Caki2 (cell line): ENCODE measurements at places on chromosomes 13 and 19. TPM values are rescaled to one million over a fixed set of nuclear protein-coding genes. Genes with fewer than 3 reads are reported as not detected.
A peak's percentile ranks its signal among the peaks of the same experiment; 100 is the strongest.

DNA sequence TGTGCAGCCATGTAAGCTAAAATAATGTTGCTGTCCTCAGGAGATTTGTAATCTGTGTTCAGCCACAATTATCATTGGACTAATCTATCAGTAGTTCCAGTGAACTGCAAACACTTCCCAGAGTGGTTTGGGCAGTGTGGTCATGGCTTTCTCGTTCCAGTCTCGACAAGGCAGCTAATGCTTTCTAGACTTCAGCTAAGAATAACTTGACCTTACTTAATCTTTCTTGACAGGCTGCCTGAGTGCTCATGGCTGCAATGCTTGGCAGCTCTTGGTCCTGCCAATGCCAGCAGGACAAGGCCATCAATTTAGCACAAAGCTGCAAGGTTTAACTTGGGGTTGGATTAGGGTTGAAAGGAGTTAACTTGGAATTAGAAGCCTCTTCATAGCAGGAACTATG is 32.8 kb downstream of the ATP12A start:
- no peak for DNase-seq

GRCh38 chr13:84400706-84401105 is 518.4 kb upstream of the SLITRK1 start:
- DNase-seq, result no peak

DNA sequence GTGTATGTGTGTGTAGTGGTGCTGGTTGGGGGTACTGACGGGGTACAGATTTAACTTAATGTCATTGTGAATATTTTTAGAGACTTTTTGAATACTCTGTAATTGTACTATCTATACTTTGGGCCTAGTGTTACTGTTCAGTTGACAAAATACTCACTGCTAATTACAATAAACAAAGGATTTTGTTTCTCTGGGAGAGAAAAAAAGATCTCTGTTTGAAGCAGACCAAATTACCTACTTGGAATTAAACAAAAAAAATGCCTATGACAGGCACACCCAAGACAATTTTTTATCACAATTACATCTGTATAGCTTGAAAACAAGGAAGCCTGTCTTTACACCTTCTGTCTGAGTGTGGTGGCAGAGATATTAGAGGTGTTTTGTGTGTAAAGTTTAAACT is 45.1 kb downstream of the OLFM4 start:
- no peak for DNase-seq

GRCh38 chr13:76289558-76289957 is 596.6 kb downstream of the KCTD12 start:
- DNase-seq, result no peak

The MCEMP1 gene
- not detected in 2 replicates for total RNA-seq

The ERICH6B gene
- total RNA-seq, result not detected in 2 replicates

The GFY gene
- not detected in 2 replicates for total RNA-seq

GRCh38 chr13:103895835-103896531 is 829.8 kb upstream of the SLC10A2 start:
- peak; percentile 41 for DNase-seq

GRCh38 chr13:31385540-31385939 is 185.8 kb downstream of the B3GLCT start:
- no peak for DNase-seq

The FFAR3 gene
- total RNA-seq, result not detected in 2 replicates

The KLF5 gene
- 7.9 and 10.4 TPM in 2 replicates for total RNA-seq

- peak; percentile 12 for DNase-seq
These were observed 10.0 kb upstream of the ZNF443 start for GRCh38 chr19:12450844-12451243.

The ZNF208 gene
- not detected in 2 replicates for total RNA-seq

GRCh38 chr19:18322759-18323460 is at the start of gene LSM4:
Gene LSM4 (minus strand): TSS chr19:18323076. CDS start chr19:18323020, 56 bp downstream.
- DNase-seq, result peak; percentile 98

- no peak for DNase-seq
These were observed 5.9 kb upstream of the C1QTNF9B start for GRCh38 chr13:23902975-23903905.

DNA sequence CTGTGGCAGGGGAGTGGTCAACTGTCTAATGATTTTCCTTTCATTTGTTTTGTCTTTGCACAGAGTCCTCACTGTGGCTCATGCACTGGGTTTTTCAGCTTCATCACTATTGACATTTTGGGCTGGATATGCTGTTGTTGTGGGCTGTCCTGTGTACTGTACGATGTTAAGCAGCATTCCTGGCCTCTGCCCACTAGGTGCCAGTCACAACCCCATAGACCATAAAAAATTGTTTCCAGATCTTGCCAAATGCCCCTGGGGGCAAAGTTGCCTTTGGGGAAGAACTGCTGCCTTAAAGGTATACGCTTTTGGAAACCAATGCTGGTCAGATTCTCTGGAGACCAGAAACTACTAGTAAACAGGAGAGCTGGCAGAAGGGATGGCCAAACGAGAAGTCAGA is 310.4 kb downstream of the SPRY2 start:
- no peak for DNase-seq

The CD22 gene
- total RNA-seq, result 15.4 and 20.6 TPM in 2 replicates

DNA sequence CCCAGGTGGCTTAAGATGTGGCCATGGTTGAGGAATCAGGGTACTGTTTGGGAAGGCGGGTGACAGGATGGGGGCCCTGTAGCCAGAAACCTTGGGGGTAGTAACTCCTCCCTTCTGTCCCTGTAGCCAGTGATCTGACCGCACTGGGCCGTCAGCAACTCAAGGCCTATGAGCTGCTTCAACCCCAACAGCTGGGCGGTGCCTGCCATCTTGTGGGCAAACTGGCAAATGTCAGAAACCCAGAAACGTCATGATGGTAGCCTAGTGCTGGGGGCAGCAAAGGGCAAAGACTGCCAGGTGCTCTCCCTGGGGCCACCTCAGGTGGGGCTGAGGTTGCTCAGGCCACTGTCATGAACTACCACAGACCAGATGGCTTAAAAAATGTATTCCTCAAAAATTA is 3.5 kb downstream of the COPE start:
- no peak for DNase-seq

GRCh38 chr19:41098762-41099161 is 10.5 kb downstream of the CYP2A13 start:
- no peak for DNase-seq

DNA sequence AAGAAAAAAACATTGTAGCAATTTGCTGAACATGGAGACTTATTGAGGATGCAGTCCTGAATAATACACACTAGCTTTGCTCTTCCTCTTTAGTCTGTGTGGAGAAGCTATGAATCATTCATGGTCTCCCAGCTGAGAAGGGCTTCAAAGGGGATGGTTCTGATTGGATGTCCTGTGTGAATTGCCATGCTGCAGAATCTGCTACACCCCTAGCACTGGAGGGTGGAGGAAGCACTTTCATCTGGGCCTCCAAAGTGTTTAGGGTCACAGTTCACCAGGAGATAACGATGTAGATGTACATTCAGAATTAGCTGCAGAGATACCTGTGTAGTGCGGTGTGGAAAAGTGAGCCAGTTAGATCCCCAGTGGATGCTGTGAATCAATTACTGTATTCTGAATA is 321.1 kb upstream of the EDNRB start:
- no peak for DNase-seq
